ENCODE measurements at places on chromosomes 16 and 17.
A peak's percentile ranks its signal among the peaks of the same experiment; 100 is the strongest.

DNA sequence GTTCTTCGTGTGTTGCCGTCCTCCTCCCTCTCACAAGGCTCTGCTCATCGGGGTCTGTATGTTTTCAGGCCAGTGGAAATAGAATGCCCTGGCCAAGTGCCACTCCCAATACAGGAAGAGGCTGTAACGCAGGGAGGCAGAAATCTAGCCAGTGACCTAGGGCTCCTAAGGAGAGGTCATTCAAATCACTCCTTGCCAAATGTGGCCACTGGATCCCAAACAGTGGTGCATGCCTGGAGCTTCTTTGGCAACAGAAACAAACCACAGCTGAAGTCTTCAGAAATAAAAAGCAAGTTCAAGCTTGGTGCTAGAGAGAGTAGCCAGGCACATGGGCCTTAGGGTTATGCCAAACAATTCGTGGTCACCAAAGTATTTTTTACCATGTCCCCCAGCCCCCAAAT lies 66.1 kb downstream of the SMG6 start:
- DNase-seq: peak; percentile 54

- DNase-seq: no peak
These were observed 195.9 kb upstream of the CHMP6 start for GRCh38 chr17:80795754-80796153.

GRCh38 chr16:35686595-35686994 lies 2227.2 kb downstream of the TP53TG3F start:
- no peak for DNase-seq

DNA sequence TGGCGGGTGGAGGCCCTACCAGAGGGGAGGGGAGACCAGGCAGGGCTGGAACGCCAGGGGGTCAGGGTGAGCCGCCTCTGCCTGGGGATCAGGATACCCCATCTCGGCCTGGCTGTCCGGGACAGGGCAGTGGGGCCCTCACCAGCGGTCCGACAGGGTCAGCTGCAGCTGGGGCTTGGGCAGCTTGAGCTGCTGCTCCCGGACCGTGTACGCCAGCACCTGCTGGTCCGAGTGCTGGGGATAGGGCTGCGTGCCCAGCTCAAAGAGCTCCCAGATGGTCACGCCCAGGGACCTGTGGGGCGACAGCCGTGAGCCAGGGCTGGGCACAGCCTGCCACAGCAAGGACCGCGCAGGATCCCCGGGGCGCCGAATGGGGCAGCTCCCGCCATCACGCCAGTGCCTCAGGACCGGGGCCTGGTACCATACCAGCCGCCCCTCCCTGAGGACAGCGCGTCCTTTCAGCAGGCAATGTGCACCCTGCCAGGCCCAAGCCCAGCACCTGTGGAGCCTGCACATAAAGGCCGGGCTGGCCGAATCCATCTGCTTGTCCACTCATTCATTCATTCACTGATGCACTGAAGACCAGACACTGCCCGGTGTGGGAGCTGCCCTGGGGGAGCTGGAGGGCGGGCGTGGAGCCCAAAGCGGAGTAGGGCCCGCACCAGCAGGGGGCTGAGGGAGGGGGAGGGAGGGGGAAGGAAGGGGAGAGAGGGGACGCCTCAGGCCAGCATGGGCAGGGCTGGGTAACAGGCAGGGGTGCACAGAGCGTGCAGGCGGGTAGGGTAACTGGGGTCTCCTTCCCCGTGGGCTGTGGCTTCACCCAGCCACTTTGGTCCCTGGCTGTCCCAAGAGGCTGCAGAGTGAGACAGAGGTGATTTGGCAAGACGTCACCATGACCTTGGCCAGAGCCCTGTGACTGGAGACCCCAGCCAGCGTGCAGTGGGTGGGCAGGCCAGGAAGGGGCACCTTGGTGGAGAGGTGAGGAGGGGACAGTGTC lies 42.0 kb upstream of the PVALEF start:
- DNase-seq: peak; percentile 91

DNA sequence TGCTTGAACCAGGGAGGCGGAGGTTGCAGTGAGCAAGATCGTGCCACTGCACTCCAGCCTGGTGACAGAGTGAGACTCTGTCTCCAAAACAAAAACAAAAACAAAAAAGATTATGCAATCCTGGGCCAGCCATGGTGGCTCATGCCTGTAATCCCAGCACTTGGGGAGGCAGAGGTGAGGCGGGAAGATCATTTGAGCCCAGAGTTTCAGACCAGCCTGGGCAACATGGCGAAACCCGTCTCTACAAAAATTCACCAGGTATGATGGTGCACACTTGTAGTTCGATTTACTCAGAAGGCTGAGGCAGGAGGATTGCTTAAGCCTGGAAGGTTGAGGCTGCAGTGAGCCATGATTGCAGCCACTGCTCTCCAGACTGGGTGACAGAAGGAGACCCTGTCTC lies 109.6 kb downstream of the PPM1E start:
- no peak for DNase-seq

- DNase-seq: no peak
These were observed 30.4 kb upstream of the ERN1 start for GRCh38 chr17:64160378-64160777.

DNA sequence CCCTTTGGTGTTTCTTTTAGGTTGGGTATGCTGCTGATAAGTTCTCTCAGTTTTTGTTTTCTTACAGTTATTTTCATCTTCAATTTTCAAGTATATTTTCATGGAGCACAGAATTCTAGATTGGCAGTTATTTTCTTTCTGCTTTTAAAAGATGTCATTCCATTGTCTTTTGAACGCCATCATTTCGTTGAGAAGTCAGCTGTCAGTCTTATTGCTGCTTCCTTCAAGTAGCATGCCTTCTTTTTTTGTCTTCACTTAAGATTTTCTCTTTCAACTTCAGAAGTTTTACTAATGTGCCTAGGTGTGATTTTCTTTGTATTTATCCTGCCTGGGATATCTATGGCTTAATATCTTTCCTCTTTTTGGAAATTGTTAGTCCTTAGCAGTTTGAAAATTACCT lies 262.2 kb upstream of the PMFBP1 start:
- DNase-seq: no peak

DNA sequence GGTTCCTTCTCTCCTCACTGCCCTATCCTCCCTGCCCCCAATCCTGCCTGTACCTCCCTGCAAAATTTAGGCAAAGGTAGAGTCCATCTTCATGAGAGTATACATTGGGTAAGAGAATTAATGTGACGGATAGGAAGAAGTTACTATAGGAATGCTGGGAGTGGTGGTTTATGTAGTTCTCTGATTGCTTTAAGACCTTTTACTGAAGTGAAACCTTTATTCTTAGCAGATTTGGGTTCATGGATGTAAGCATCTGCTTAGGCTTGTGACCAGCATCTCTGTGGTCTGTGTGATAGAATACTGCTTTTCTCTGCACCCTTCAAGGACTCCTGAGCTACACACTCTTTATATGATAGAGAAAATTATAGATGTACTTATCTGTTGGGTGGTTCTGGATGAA lies 127.3 kb downstream of the PRKCA start:
- DNase-seq: no peak

DNA sequence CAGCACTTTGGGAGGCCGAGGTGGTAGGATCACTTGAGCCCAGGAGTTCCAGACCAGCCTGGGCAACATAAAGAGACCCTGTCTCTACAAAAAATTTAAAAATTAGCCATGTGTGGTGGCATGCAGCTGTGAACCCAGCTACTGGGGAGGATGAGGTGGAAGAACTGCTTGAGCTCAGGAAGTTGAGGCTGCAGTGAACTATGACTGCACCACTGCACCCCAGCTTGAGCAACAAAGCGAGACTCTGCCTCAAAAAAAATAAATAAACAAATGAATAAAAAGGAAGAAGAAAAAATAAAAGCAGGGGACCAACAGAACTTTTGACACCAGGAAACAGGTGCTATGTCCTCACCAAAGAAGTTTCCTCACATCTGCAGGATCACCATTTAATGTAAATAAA lies 14.2 kb downstream of the TERF2 start:
- DNase-seq: no peak

Data from osteoblast (primary cell).